Daoy (cell line): ENCODE measurements at places on chromosomes 2 and 18. TPM values are rescaled to one million over a fixed set of nuclear protein-coding genes. Genes with fewer than 3 reads are reported as not detected.

GRCh38 chr18:78725426-78725825 lies 254.2 kb upstream of the SALL3 start:
- no peak for DNase-seq

FOXD4L1 gene
- 0.11 TPM in 1 of 2 replicates, not detected in the other for total RNA-seq

DNA sequence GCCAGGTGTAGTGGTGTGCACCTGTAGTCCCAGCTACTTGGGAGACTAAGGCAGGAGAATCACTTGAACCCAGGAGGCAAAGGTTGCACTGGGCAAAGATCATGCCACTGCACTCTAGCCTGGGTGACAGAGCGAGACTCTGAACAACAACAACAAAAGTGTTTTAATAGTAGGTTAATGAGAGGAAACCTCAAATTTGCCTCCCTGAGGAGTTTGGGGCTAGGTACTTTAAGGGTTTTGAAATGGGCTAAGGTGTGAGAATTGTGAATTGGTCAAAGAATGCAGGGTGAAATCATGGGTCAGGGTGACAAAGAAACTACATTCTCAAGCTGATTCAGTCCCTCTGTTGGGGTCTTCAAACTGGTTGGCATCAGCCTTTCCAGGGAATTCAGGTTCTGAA lies 60.7 kb upstream of the BOD1L2 start:
- no peak for DNase-seq

NBAS gene
- total RNA-seq = 30.7 and 35.7 TPM in 2 replicates

ALK gene
- total RNA-seq = 0.03 and 0.11 TPM in 2 replicates
